RPMI8226 (cell line): ENCODE measurements at places on chromosomes 16 and 17.

GRCh38 chr17:81813371-81813684 lies 9.4 kb downstream of the GCGR start:
- no peak for DNase-seq

DNA sequence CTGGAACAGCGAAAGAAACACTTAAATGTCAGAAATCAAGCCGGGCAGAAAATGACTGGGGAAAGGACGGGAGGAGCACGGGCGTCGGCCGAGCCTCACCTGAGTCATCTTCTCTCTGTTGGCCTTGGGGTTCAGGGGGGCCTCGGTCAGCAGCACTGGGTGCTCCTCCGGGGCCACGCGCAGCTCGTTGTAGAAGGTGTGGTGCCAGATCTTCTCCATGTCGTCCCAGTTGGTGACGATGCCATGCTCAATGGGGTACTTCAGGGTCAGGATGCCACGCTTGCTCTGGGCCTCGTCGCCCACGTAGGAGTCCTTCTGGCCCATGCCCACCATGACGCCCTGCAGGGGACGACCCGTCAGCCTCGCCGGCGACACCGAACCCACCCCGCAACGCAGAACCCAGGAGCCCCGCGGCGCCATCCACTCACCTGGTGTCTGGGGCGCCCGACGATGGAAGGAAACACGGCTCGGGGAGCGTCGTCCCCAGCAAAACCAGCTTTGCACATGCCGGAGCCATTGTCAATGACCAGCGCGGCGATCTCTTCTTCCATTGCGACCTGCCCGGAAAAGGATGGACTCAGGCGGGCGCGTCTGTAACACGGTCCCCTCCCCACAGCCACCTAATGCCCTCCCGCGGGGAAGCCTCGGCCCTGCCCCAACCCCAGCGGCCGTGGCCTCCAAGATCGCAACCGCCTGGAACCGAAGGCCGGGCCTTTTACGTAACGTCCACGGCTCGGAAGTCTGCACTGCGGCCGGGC lies 616 bp downstream of the ACTG1 start:
- DNase-seq, result no peak

DNA sequence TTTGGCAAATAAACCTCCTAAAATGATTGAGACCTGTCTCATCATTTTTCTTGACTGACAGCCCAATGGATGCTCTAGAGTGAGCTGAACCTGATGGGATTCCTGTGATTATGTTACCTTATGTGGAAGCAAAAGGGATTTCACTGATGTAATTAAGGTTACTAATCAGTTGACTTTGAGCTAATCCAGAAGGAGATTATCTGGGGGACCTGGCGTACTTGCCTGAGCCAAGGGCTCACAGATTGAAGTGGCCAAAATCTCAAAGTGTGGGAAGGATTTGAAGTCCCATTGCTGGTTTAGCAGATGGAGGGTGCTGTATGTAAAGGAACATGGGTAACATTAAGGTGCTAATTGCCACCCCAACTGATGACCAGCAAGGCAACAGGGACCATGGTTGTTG lies 214.0 kb downstream of the CPPED1 start:
- DNase-seq, result no peak

DNA sequence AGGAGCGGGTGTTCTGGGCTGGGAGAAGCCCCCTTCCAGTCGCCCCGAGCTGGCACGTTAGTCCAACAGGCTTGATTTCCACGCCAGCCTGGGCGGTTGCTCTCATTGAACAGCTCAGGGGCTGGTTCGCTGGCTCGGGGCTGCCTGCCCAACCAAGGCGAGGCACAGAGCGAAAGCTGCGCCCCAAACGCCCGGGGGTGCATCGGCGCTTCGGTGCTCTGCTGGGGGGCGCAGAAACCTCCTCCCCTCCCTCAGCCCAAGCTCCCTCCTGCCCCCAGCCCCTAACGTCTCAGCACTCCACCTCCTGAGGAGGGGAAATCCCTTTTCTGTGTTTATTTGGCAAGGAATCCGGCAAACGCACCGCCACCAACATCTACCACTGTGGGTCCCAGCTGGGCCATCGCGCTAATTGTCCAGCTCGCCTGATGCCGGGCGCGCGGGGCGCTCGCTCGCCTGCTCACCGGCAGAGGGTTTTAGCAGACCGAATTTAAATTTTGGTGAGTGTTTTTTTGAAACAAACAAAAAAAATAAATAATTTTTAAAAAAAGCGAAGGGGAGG lies 29.5 kb upstream of the RBFOX1 start:
- DNase-seq, result no peak

DNA sequence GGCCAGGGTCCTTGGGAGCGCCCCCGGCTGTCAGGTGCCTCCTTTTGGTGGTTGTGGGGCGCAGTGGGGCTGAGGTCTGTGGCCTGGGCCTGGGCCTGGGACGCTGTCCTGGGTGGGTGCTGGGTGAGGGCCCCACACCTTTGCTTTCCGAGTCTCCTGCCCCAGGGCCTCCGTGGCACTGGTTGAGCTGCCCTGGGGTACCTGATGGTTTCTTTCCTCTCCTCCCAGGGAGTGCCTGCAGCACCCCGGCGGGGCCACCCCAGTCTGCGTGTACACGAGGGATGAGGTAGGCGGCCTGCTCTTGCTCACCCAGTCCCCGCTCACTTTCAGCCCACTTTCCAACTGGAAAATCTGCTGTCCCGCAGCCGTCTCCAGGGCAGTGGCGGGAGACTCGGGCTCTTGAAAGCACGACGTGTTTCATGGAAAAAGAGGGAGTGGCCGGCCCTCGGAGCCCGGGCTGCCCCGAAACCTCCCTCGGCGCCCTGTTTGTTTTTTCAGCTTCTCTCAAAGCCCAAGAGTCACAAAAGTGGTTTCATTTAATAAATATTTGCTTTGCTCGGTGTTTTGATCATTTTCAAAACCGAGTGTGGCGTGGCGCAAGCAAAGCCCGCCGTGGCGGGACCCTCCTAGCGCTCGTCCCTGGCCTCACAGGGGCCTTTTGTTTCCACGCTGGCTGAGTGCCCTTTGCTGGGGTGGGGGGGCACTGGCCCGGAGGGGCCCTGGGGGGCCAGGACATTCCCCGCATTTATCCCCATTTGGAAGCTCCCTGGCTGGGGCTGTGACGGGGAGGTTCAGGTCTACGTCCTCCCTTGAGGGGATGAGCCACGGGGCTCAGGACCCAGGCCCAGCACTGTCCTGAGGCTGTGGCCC lies 17.4 kb downstream of the ASPSCR1 start:
- no peak for DNase-seq

- DNase-seq, result no peak
Observed at GRCh38 chr16:85662482-85662812, 26.3 kb downstream of the GINS2 start.
